ENCODE measurements at places on chromosomes 1 and 21. TPM values are rescaled to one million over a fixed set of nuclear protein-coding genes. Genes with fewer than 3 reads are reported as not detected.

The PPIAL4G gene
- total RNA-seq, result not detected

The ERICH3 gene
- total RNA-seq, result not detected

The PPIE gene
- total RNA-seq, result 67.5 TPM

The OR2T11 gene
- not detected for total RNA-seq

The DNALI1 gene
- 9.6 TPM for total RNA-seq

The ADAMTS4 gene
- total RNA-seq, result 14.5 TPM

The MAD2L2 gene
- 130 TPM for total RNA-seq

The FCRL4 gene
- not detected for total RNA-seq

The LCE1F gene
- total RNA-seq, result not detected

The LYPD8 gene
- not detected for total RNA-seq

The LCE2A gene
- total RNA-seq, result not detected

The SHISAL2A gene
- total RNA-seq, result not detected

The SH3BGR gene
- total RNA-seq, result 4.9 TPM

The FAM78B gene
- 0.29 TPM for total RNA-seq

The MTMR11 gene
- 8.6 TPM for total RNA-seq

The CD34 gene
- total RNA-seq, result 0.86 TPM

The ADAMTS5 gene
- 4.1 TPM for total RNA-seq

The ADAMTSL4 gene
- 13.8 TPM for total RNA-seq

The LRRN2 gene
- total RNA-seq, result not detected

All from myometrial cell (primary cell).